Activated CD4-positive, alpha-beta T cell treated with anti-CD3 and anti-CD28 coated beads, Interleukin-2, amount 10 ng/mL, durations not matched to agents 7 days and 5 days (primary cell): ENCODE measurements at places on chromosomes 7 and 10. TPM values are rescaled to one million over a fixed set of nuclear protein-coding genes. Genes with fewer than 3 reads are reported as not detected.

The INPP5F gene
- 12.3 TPM for total RNA-seq

- H3K36me3 ChIP-seq = peaks cover 2% of the 10 kb centered on the region
- DNase-seq = no peak
Measured at GRCh38 chr10:88870089-88870488, 10.0 kb upstream of the STAMBPL1 start.

The NFKB2 gene
- 81.8 TPM for total RNA-seq

- H3K4me1 ChIP-seq = no peaks in the 10 kb centered on the region
- H3K27ac ChIP-seq = no peak overlapping the region
- no peak for DNase-seq
- H3K27me3 ChIP-seq = peaks cover 2% of the 10 kb centered on the region
- no peak overlapping the region for H3K4me3 ChIP-seq
Measured at GRCh38 chr7:108063520-108063933, 60.6 kb upstream of the LAMB1 start.

DNA sequence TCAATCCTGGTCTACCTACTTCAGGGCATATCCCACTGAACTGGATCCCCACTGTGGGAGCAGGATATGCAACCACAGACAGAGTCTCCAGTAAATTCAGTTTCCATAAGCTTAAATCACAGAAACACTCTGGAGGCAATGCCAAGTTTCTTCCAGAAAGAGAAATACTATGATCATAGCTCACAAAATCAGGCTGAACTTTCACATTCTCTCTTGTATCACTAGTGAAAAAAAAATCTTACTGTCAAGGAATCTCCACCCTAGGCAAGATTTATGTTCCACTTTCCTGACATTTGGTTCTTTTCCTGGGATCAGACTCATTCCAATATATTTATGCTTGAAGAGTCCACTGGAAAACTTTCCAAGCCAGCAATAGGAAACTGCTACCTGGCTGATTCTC, 749.0 kb downstream of the SUGCT start:
- DNase-seq = no peak
- H3K4me3 ChIP-seq = no peak overlapping the region
- H3K27ac ChIP-seq = no peak overlapping the region
- no peaks in the 10 kb centered on the region for H3K4me1 ChIP-seq
- no peaks in the 10 kb centered on the region for H3K36me3 ChIP-seq

The CDK14 gene
- total RNA-seq = not detected

The PURB gene
- total RNA-seq = 22.9 TPM
